Fibroblast of the aortic adventitia (primary cell): ENCODE measurements at places on chromosomes 4 and X. TPM values are rescaled to one million over a fixed set of nuclear protein-coding genes. Genes with fewer than 3 reads are reported as not detected.

The SUPT20HL1 gene
- not detected in 2 replicates for total RNA-seq

The RASL11B gene
- 0.63 TPM in 1 of 2 replicates, not detected in the other for total RNA-seq

The NWD2 gene
- total RNA-seq = not detected in 2 replicates

The STATH gene
- total RNA-seq = 0.72 TPM in 1 of 2 replicates, not detected in the other

The ARHGAP36 gene
- not detected in 2 replicates for total RNA-seq

The FAM133A gene
- 0.45 TPM in 1 of 2 replicates, not detected in the other for total RNA-seq

The DGKK gene
- total RNA-seq = not detected in 2 replicates

The AGTR2 gene
- not detected in 2 replicates for total RNA-seq

The TMPRSS11B gene
- total RNA-seq = not detected in 2 replicates

The ELOVL6 gene
- 18.2 and 23.0 TPM in 2 replicates for total RNA-seq

The GAGE2A gene
- not detected in 2 replicates for total RNA-seq

The COL4A6 gene
- 1.3 and 2.2 TPM in 2 replicates for total RNA-seq

The HPGDS gene
- total RNA-seq = not detected in 2 replicates

The TMEM35A gene
- 2.5 and 14.4 TPM in 2 replicates for total RNA-seq

The SSX1 gene
- total RNA-seq = 0.09 TPM in 1 of 2 replicates, not detected in the other

The F8A2 gene
- total RNA-seq = not detected in 2 replicates

The FGF5 gene
- 0.98 and 55.9 TPM in 2 replicates for total RNA-seq

The RTL5 gene
- 2.3 and 4.3 TPM in 2 replicates for total RNA-seq

The BRCC3 gene
- total RNA-seq = 8.5 and 17.4 TPM in 2 replicates

The CCKAR gene
- 3.1 TPM in 1 of 2 replicates, not detected in the other for total RNA-seq
